Choroid plexus epithelial cell (primary cell): ENCODE measurements at places on chromosomes 6 and 20.

DNA sequence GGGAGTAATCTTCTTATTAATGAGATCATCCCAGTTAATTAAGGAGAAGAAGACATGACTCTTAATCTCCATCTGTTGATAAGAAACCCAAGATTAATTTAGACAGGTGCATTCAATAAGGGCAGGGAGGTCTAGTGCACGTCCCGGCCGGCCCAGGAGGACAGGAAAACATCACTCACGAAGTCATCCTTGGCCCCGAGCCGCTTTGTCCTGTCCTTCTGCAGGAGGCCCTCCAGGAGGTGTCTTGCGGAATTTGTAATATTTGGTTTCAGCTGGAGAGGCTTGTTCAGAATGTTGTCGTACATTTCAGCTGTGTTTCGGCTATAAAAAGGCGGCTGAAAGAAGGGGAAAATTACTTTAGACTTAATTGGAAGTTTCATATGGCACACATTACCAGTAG is 118.4 kb upstream of the SLC2A12 start:
- peak; percentile 75 for DNase-seq

DNA sequence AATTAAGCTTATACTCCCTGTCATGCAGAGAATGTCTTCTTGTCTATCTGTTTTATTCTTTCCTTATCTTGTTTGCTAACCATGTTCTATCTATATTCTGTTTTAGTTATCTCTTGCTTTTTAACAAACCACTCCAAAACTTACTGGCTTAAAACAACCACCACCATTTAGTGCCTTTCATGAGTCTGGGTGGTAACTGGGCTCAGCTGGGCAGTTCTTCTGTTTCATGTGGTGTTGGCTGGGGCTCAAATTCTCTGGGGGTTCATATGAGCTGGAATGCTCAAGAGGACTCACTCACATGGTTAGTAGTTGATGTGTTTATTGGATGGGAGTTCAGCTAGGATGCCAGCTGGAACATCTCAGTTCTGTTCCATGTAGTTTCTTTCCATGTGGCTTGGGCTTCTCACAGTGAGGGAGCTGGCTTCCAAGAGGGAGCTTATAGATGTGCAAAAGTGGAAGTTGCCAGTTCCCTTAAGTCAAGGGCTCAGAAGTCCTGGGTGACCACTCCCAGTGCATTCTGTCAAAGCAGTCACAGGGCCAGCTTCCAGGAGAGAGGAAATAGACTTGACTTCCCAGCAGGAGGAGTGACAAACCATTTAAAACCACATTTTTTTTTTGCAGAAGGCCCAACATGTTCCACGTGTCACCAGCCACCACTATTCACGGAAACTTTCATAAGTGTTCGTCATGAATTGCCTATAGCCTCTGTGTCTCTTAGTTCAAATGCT is 70.4 kb downstream of the PLCB4 start:
- DNase-seq, result no peak

GRCh38 chr6:49855221-49855620 is 11.1 kb downstream of the CRISP1 start:
- DNase-seq, result no peak

- DNase-seq, result peak; percentile 31
These were observed 25.7 kb upstream of the OGFRL1 start for GRCh38 chr6:71262914-71263313.

- peak; percentile 80 for DNase-seq
These were observed 31.7 kb upstream of the UBR2 start for GRCh38 chr6:42532038-42532669.

DNA sequence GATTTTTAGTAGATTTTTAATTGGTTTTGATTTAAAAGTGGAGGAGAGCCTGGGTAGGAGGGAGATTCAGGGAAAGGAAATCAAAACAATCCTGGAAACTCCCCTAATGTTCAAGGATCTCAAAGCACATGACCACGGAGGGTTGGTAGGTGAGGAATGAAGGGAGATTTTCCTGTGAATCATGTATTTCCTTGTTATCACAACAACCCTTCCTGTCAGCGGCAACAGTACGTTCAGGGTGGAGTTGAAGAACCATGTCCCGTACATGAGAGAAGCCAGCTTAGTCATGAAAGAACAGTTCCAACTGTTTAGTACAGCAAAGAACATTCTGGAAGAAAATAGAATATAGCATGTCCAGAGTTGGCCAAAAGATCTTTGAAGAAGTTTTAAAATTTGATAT is 79.4 kb upstream of the SCAF8 start:
- DNase-seq, result peak; percentile 92

DNA sequence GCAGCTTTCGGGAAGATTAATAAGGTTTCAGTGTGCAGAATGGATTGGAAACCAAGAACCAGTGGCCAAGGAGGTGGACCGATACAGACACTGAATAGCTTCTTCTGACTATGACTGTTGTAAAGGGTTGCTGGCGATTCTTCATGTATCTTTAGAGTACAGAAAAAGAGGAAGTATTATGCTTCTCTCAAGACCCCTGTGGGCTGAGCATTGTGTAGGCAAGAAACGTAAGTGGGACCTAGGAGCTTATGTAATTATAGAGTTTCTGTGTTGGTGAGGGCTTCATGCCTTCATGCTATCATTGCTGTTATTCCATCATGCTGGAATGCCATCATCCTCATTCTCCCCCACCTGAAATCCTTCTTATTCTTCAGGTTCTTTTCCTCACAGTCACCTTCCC is 105.4 kb upstream of the AKIRIN2 start:
- DNase-seq, result no peak

DNA sequence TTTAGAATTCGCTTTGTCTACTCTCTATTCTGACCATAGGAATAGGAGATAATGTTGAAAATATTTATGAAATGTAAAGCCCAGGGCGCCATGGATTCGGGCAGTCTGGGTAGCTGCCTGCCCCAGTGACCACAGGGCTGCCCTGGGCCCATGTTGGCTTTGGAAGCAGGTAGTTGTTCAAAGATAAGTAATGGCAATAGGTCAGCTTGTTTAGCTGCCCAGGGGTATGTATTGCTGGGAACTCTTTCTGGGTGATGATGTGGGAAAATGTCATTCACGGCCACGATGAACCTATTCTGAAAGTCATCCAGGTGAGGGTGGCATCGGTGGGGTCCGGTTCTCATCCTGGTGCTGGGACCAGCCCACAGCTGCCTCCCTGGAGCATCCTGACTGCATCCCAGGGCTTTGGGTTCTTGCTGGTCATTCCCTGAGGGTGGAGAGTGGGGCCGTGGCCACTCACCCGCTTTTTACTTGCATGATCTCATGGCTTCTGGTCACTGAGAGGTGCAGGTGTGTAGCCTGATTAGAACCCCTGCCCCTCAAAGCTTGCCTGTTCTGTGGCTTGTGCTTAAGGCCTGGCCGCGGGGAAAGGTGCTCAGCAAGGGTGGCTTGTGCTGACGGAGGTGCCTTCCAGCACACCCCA is 102.8 kb downstream of the ERMARD start:
- no peak for DNase-seq

DNA sequence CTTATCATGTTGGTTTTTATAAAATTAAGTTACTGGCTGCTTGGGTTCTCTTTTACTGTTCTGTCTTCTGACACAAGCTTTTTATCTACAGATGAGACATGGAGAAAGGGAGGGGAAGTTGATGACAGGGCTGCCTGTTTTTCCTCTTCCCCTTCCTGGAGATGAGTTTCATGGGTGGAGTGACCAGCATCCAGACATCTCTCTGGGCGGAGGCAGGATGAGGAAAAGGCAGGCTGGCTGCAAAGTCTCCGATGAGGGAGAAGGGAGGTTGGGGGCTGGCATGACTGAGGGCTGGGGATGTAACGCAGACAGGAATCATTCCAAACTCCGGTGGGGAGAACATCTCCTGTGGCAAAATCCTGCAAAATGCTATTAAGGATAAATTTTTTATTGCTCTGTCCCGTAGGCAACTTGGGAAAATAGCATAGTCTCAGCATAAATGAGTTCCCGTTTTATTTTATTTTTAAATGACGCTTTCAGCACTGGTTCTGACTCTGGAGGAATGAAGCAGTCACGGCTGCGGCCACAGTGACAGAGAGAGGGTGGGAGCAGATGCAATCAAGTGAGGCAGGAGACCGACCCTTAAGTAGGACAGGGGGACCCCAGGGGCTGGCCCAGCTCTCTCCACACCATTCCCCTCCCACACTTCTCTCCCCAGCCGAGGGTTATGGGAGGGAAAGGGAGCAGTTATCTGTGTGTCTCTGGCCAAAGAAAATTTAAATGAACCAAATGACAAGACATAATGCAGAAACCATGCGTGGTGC is 108.8 kb upstream of the PMEPA1 start:
- no peak for DNase-seq

GRCh38 chr6:170445487-170445886 is 107.6 kb downstream of the PSMB1 start:
- DNase-seq, result no peak

DNA sequence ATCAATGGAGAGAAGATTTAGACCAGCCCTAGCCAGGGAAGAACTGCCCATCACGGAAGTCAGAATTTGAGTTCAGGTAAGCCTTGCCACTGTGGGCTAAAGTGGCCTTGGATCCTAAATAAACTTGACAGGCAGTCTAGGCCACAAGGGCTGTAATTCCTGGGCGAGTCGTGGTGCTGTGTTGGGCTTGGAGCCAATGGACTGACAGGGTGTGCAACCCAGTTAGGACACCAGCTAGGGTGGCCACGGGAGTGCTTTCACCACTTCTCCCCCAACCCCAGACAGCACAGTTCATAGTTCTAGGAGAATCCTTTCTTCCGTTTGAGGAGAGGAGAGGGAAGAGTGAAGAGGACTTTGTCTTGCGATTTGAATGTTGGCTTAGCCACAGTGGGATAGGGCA is 422.4 kb downstream of the DOK5 start:
- DNase-seq, result no peak

- no peak for DNase-seq
These were observed 6.6 kb upstream of the SLC16A10 start for GRCh38 chr6:111080698-111081097.

GRCh38 chr6:100447900-100448748 is 16.6 kb downstream of the SIM1 start:
- DNase-seq, result no peak

DNA sequence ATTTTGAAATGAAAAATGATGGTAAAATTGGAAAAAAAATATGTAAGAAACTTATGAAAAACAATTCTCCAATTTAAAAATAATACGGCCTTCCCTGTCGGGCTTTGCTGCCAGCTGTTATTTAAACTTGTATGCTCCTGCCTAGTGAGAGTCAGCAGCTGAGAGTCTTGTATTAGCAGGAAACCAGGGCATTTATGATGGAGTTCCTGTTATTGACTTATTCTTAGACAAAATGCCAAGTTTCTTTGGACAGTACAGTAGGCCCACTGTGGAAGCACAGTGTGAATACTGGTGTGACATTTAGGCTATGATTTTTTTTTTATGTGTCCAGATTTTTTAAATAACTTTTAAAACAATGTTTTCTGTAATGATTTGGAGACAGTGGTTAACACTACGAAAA is 42.1 kb downstream of the GMDS start:
- no peak for DNase-seq

DNA sequence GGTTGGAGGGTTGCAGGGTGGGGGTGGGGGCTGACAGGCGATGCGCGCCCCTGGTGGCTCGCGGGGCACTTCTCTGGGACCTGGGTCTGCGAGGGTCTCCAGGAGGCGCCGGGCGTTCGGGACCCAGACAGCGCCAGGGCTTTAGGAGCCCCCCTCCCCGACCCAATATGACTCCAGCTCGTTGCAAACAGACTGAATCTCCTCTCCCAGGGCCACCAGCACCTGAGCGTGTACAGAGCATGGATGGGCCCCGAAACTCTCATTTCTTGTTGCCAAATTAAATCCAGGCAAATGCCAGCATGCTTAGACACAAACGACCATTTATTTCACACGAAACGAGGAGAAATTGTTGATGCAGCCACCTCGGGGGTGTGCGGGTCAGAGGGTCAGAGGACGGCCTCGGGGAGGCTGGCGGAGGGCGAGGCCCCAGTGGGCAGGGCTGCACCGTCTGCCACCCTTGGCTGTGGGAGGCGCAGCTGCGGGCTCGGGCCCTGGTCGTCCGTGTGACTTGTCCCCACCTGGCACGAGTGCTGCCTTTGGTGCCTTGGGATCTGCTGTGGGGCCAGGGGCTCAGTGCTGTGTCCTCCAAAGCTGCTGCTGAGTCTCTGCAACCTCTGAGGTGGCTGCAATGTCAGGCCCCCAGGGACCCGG is 20.9 kb upstream of the GATA5 start:
- no peak for DNase-seq

DNA sequence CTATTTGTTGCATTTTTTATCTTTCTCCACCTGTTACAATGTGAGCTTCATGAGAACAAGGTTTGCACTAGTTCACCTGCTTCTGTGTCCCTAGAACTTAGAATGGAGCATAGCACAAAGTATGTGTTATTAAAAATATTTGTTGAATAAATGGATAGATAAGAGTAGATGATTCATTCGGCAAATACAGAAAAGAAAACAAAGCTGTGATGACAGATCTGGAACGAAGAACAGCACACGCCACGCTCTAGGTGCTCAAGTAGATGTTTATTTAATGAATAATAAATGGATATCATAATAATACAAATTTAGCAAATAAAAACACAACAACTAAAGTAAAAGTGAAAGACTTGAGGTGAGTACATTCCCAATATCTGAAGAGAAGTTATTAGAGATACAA is 273.1 kb downstream of the HAO1 start:
- peak; percentile 51 for DNase-seq

DNA sequence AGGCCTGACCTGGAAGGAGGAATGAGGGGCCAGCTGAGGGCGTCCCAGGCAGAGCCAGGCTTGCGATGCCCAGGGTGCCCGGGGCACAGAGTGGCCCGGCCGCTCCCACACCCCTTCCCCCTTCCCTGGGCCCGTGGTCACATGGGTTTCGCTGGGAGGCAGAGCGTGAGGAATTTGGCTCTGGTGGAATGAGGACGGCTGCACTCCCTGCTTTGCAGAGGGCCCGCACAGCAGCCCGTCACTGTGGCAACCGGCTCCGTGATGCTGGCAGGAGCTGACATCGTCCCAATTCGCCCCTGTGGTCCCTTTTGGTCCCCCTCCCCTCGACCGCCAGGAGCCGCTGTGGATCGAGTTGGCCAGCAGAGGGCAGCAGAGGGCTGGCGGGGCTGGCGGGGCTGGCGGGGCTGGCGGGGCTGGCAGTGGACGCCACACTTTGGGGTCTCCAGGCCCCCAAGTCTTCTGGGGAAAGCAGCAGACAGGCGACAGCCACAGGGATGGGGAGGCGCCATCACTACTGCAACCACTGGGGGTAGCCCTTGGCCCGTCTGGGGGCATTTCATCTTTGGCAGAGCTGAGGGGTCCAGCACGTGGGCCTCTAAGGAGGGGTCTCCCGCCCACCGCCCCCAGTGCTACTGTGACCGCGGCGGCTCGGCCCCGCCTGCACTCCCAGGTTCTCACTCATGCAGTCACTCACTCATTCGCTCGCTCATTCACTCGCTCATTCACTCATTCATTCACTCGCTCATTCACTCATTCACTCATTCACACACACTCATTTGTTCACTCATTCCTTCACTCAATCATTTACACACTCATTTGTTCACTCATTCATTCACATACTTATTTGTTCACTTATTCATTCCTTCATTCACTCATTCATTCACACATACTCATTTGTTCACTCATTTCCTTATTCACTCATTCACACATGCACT is 49.7 kb upstream of the BHLHE23 start:
- DNase-seq, result peak; percentile 15

GRCh38 chr6:45997875-45998506 is 17.7 kb downstream of the CLIC5 start:
- DNase-seq, result no peak
